BJ (cell line): ENCODE measurements at places on chromosomes 11 and 22.

GRCh38 chr22:35074583-35074982 lies 8.6 kb downstream of the ISX start:
- DNase-seq, result no peak

- DNase-seq, result no peak
These were observed 19.1 kb downstream of the PIK3C2A start for GRCh38 chr11:17188675-17189074.

- DNase-seq, result no peak
These were observed 309.1 kb downstream of the SWAP70 start for GRCh38 chr11:9972989-9973388.

DNA sequence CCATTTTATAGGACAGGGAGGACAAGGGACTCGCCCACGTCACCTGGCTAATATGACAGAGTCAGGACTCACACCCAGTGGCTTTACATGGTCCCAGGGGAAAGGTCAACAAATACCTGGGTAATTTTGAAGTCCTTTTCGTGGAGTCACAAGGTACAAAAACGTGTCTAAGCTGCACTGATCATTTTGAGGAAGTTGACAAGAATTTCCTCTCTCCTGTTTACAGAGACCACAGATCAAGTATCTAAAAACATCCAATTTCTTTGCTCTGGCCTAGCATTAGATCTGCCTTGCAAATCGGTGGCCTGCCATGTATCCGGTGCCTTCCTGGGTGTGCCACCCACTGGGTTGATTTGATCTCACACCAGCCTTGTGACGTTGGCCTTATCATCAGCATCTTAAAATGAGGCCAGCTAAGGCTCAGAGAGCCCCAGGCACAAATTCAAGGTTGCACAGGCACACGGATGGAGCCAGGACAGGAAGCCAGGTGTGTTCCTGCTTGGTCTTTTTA lies 17.6 kb downstream of the GDPD5 start:
- no peak for DNase-seq

GRCh38 chr11:118009864-118010737 lies 23.9 kb downstream of the IL10RA start:
- DNase-seq, result no peak

DNA sequence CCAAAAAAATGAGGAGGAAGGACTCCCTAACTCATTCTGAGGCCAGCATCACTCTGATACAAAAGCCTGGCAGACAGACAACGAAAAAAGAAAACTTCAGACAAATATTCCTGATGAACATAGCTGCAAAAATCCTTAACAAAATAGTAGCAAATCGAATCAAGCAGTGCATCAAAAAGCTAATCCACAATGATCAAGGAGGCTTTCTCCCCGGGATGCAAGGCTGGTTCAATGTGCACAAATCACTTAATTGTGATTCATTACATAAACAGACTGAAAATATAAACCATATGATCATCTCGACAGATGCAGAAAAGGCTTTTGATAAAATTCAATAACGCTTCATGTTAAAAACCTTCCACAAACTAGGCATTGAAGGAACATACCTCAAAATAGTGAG lies 16.4 kb downstream of the MTMR2 start:
- DNase-seq, result no peak

GRCh38 chr11:117872975-117873827 lies 3.3 kb downstream of the FXYD6 start:
- DNase-seq, result no peak

- DNase-seq, result no peak
These were observed 25.1 kb upstream of the CAVIN3 start for GRCh38 chr11:6345366-6345765.

DNA sequence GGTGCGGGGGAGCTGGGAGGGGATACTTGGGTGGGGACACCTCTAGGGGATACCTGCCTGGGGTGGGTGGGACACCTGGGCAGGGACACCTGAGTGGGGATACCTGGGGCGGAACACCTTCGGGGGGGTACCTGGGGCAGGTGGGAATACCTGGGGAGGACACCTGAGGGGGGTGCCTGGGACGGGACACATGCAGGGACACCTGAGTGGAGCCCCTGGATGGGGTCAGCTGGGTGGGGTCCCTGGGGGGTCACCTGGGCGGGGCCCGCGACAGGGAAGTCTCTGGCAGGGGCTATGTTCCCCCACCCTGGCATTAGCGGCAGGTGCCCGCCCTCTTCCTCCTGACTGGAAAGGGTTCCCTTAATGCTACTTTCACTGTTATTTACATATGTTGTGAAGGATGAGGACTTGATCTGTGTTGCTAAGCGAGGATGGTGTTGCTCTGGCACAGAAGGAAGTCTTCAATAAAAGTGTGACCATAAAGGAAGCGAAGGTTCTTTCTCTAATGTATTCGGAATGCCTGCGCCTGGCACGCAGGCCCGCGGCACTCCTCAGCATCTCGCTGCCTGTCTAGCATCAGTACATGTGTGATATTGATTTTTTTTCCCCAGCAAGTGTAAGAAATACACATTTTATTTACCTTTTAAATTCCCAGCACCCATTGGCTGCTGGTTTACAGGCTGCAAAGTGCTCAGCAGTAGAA lies 801.7 kb downstream of the BRD1 start:
- no peak for DNase-seq

DNA sequence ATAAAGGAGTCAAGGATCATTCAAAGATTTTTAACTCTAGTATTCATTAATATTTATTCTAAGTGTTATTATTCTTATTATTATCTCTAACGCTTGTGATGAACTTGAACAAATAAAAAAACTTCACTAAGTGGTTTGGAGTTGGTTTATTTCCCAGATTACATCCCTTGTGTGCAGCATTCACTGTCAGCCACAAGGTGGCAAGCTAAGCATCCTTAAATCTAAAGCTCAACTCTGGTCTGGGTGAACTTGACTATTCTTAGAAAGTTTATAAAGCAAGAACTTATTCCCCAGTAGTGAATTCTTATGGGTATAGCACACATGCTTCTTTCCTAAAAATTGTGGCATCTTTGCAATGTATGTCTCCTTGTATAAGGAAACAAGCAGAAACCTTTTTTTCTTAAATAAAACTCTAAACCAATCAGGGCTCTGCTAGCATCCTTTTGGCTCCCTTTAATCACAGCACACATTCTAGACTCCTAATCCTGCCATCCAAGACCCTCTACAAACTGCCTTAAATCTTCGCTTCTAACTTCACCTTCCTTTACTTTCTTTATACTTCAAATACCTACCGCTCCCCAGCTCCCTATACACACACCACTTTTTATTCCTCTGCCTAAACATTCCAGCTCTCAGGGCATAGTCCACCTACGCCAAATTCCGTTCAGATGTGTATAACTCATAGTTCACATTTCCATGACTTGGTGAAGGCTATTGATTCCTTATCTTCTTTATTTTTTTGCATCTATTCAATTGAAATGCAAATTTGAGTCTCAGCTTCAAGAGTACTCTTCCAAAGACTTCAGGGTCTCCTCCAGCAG lies 1068.8 kb downstream of the DLG2 start:
- peak; percentile 2 for DNase-seq

- no peak for DNase-seq
These were observed 36.1 kb downstream of the PDGFD start for GRCh38 chr11:104127828-104128227.

GRCh38 chr11:73053964-73054363 lies 88.2 kb downstream of the FCHSD2 start:
- DNase-seq, result no peak

- DNase-seq, result no peak
These were observed 105.1 kb downstream of the FBXO7 start for GRCh38 chr22:32579529-32580220.

GRCh38 chr22:23695571-23696325 lies 4.9 kb downstream of the RGL4 start:
- DNase-seq, result no peak

DNA sequence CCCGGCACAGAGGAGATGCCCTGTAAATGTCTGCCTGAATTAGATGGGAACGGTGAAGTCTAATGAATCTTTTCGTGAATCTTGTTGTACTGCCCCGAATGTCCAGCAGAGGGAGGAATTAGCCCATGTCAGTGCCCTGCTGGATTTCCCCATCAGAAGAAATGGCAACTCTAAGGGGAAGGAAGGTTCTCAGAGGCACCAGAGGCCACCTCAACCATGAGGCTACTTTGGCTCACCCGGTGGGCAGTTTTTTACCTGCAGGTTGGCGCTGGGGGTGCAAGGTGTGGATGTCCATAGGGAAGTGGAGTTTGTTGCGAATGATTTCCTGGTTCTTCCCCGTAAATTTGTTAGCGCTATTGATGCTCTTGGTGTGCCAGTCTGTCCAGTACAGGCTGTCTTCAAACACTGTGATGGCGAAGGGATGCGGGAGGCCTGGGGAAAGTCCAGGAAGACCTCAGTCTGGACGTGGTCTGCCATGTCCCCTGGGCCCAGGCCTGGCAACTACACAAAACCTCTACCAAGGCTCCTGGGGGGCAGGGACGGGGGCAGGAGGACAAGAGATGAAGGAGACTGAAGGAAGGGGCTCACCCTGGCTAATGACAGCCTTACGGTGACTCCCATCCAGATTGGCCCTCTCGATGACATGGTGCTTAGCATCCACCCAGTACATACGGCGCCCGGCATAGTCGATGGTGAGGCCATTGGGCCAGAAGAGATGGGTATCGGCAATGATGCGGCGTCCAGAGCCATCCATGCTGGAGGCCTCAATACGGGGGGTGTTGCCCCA lies 28.5 kb downstream of the LRP4 start:
- DNase-seq, result peak; percentile 9

GRCh38 chr11:16404781-16405285 lies 48.5 kb upstream of the SOX6 start:
- no peak for DNase-seq
